BE2C (cell line): ENCODE measurements at places on chromosomes 5 and 9.

DNA sequence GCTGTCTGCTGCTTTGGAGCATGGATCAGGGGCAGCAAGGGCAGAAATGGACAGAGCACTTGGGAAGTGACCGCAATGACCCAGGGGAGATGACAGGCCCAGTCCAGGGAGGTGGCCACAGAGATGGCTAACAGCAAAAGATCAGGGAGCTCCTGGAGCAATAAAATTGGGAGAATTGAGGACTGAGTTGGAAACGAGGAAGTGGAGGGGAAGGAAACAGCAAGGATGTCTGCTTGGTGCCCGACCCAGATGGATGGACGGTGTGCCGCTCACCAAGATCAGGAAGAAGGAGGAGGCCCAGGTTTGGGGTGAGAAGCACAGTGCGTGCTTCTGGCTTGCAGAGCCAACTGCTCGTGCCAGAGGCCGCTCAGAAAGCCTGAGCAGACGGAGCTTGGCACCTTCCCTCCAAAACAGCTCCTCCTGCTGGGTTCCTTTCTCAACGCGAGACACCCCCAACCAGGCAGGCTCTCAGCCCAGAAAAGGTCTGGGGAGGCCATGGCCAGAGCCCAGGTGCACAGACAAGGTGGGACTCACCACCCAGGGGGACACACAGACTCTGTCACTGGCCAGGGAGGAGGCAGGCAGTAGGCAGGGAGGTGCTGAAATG lies 1.7 kb upstream of the SLC34A1 start:
- peak; percentile 43 for DNase-seq

DNA sequence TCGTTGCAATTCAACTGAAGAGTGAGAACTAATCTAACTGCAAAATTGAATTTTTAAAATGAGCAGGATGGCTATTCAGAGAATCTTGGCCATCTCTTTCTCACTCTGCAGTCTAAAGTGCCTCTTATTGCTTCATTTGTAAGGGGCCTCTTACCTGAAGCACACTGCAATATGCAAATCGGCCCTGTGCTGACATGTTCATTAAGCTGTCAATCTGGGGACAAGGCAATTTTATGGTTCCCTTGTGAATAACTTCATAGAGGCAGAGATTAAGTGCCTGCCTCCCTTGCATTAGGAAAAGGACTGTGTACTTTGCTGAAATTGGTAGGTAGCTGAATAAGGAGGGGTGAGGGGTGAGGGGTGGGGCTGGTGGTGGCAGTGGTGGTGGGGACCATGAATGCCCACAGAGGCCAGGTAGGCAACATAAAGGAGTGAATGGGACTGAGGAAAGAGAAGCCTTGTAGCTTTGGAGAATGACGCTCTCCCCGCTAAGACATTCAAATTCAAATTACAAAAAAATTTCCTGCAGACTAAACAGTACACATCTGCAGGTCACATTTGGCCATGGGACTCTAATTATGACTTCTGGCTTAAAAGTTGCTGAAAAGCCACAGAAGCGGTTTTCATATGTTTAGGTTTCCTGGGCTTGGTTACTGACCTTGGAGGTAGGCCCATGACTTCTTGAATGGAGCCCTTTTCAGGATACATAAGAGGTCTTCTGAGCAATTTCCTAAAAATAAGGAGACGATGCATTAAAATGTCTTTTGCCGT lies 25.0 kb downstream of the TNFSF8 start:
- DNase-seq: no peak

- peak; percentile 73 for DNase-seq
These were observed 54.7 kb upstream of the SARDH start for GRCh38 chr9:133792721-133793470.

DNA sequence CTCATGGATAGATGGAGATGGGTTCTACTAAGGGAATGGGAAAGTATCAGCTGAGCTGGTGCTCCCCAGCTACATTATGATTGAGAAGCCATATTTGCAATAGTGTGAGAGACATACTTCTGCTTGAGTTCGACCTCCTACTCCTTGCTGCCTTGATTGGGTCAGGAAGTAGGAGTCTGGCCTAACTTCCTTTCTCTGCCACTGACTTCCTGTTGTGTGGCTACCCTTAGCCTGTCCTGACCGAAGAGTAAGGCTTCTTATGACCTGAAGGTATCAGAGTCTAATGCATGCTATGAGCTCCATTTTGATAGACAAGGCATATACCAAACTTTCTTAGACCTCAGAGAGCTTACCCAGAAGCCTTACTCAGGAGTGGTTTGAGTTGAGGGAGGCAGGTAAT lies 53.9 kb downstream of the OSTF1 start:
- no peak for DNase-seq

DNA sequence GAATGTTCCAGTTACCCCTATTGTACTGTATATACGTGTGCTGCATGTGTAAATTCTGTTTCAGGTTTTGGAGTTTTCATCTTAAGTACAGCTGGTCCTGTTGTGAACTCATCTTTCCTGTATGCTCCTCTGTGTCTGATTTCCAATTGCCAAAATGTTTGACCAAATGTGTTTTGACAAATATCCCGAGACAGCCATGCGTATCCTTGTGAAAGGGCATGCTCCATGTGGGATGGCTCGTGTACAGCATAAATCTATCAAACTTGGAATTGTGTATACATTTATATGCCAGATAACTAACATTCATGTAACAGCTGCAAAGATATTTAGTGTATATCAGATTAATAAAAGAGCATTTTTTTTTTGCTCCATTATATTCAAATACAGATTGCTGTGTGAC lies 69.5 kb upstream of the IQGAP2 start:
- DNase-seq: no peak

DNA sequence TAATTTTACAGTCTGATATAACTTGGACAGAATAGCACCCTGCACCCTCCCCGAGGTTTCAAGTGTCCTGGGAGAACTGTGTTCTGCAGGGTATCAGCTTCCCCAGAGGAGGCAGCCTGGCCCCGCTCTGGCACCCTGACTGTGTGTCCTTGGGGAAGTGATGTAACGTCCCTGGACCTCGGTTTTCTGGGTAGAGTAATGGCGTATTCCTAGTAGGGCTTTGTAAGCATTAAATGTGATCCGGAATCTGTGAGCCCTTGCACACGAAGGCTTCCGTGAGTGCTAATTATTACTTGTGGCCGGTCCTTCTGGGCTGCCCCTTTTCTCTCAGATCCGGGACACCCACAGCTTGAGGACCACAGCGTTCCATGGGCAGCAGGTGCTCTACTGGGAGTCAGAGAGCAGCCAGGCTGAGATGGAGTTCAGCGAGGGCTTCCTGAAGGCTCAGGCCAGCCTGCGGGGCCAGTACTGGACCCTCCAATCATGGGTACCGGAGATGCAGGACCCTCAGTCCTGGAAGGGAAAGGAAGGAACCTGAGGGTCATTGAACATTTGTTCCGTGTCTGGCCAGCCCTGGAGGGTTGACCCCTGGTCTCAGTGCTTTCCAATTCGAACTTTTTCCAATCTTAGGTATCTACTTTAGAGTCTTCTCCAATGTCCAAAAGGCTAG lies 1.0 kb upstream of the CACFD1 start:
- no peak for DNase-seq

DNA sequence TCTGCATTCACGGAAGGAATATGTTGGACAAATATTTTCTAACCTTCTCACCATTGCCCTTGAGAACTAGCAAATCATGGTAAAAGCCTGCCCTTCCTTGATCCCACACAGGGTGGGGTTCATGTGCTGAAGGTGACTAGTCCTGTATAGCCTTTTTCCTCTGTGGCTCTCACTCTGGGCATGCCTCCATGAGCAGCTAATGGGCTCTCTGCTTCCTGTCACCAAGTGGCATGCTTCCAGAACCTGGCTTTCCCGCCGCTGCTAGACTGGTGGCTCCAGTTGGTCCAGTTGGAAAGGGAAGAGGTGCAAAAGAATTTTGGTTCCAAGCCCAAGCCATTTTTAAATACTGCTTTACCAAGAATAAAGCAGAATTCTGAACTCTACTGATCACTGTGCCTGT lies 35.5 kb downstream of the FBXO10 start:
- DNase-seq: no peak

DNA sequence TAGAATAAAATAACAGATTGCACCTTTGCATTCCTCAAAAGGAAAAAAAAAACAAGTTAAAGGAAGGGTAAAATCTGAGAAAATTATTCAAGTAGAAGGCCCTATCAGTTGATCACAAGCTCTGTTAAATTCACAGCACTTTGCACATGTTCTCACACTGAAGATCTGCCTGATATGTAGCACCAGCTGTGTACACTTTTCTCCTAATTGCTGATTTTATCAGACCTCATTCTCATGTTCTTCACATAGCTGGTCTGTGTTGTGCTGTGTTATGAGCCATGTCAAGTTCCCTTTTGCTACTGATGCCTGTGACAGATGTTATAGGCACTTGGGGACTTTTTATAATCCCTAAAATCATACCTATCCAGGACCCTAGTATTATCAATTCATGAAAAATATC lies 390.4 kb upstream of the PRR16 start:
- no peak for DNase-seq

DNA sequence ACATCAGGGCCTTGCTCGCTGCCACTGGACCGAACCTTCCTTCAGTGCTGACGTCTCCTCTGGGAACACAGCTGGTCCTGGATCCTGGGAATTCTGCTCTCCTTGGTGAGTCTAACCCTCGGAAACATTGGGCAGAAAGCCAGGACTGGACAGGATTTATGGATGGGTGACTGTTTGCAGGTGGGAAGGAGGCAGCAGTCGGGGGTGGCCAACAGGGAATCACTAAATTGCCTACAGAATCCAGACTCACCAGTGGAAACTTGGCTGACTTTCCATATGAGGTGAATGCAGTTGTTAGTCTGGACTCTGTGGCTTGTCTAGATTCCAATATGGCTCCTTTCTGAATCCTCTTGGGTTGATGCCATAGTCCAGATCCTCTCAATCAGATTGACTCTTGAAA lies 203.1 kb downstream of the SAXO1 start:
- DNase-seq: peak; percentile 24

GRCh38 chr5:54873691-54874090 lies 111.7 kb downstream of the ESM1 start:
- DNase-seq: no peak

DNA sequence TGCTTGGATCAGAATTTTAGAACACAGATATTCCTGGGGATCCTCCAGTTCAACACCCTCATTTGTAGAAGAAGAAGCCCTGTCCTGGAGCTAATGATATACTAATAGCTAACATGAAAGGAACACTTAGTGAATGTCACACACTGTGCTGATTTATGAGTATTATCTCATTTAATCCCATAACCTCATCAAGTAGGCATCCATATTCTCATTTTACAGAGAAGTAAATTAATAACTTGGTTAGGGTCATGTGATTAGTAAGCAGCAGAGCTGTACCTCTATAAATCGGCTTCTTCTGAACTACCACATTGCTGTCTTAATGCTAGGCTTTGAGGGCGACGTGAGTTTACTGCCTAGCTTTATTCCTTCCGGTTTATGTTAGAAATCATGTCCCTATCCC lies 6.0 kb downstream of the TTC23L start:
- no peak for DNase-seq

- DNase-seq: no peak
These were observed 466.4 kb downstream of the DMRTA1 start for GRCh38 chr9:22913026-22913425.

GRCh38 chr9:13269589-13270452 lies 9.7 kb downstream of the MPDZ start:
- no peak for DNase-seq

DNA sequence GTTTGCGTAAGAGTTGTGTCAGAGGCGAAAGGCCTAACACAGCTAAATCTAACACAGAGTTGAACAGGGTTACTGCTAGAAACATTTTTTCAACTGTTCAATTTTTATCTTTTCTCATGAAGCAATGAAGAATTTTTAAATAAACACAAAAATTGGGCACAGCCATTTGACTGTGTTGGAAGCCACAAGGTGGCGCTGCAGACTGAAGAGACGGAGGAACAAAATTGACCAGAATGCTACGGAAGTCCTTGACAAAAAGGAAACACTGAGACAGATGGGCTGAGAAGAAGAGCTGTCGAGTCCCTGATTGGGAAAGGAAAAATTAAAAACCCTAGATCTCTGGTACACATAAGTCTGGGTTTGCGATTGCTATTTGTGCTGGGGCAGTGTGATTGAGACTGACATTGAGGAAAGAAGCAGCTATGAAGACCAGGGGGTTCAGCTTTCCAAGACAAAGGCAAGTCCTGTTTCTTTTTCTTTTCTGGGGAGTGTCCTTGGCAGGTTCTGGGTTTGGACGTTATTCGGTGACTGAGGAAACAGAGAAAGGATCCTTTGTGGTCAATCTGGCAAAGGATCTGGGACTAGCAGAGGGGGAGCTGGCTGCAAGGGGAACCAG lies at the start of gene PCDHB9:
TSS of gene PCDHB9 (plus strand) at position 265 of the 616 bp plus-strand sequence. CDS start at position 423, 158 bp downstream.
- DNase-seq: peak; percentile 42

DNA sequence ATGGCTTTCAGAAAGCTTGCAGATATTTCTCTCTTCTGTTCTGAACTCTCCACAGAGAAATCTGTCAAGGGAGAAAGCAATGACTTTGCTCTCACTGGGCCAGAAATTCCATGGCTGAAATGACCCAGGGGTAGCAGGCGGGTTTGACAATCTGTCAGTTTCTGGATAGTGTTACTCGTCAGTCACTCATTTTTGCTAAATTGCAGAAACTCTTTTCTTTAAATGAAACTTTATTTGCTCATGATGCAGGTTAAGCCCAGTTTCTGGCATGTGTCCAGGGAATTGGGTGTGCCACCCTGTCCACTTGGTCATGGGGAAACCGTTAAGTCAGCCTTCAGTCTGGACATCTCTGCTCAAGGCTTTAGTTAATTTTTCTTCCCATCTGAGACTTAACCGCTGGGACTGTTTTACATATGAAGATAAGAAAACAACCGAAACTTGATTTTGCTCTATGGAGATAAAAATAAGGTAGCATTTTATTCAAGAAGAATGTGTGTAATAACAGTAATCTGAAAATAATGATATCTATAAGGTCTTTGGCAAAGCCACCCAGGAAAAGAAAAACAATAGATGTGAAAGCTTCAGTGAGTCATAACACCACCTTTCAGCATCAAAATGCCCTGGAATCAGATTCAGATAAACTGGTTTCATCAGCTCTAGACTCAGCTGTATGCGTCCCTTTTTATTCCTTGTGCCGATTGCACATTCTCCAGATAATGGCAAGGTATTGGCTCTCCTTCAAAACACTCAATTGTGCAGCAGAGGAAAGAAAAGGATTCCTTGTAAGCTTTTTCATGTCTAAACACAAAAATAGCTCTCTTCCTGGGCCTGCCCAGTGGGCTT lies 308.3 kb downstream of the ZSWIM6 start:
- DNase-seq: no peak

GRCh38 chr9:38101423-38101822 lies 32.4 kb upstream of the SHB start:
- no peak for DNase-seq

GRCh38 chr9:105328872-105329718 lies 84.6 kb downstream of the SLC44A1 start:
- no peak for DNase-seq

- no peak for DNase-seq
These were observed 30.0 kb upstream of the GSN start for GRCh38 chr9:121237916-121238315.

GRCh38 chr5:160382346-160382745 lies 11.9 kb upstream of the C1QTNF2 start:
- DNase-seq: no peak

DNA sequence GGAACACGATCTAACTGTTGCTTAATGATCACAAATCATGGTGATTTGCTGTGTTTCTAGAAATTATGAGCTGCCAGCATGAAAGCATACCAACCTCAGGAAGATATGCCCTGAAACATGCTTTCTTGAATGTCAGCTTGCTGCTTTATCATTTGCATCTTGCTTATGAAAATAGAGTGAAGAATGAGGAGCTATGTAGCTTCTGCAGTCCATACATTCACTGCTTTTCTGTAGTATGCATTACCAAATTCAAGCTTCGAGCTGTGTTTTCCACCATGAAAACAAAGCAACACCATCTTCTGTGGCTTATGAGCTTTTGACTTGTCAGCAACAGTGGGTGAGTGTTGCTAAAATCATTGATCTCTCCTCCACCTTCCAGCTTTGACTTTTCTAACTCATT lies 16.5 kb downstream of the F2RL2 start:
- DNase-seq: no peak
